Stimulated activated CD8-positive, alpha-beta memory T cell treated with anti-CD3 and anti-CD28 coated beads, Interleukin-7, amount 100 ng/mL, for 1 hour (primary cell): ENCODE measurements at places on chromosomes 5 and 9.

GRCh38 chr5:30099634-30100033 lies 1093.9 kb upstream of the CDH6 start:
- no peak for DNase-seq

DNA sequence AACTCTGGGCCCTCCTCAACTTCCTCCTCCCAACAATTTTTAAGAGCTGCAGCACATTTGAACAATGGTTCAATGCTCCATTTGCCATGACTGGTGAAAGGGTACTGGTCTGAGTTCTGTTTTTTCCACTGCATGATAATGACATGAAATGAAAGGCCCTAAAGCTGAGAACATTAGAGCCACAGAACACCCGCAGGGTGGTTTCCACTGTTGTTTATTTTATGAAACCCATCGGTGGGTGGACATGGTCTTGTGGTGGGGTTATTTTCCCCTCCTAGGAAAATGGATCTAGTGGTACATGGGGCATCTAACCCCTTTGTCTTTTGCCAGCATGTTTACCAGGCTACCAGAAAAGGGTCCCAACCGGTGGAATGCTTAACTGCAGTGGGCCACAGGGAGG lies 71.8 kb downstream of the SMARCA2 start:
- DNase-seq = no peak

GRCh38 chr5:176692326-176692725 lies 45.0 kb downstream of the TSPAN17 start:
- DNase-seq = no peak

- DNase-seq = no peak
These were observed 93.3 kb downstream of the CACNA1B start for GRCh38 chr9:137970686-137971476.

GRCh38 chr5:172611913-172612312 lies 29.1 kb upstream of the NEURL1B start:
- DNase-seq = no peak

DNA sequence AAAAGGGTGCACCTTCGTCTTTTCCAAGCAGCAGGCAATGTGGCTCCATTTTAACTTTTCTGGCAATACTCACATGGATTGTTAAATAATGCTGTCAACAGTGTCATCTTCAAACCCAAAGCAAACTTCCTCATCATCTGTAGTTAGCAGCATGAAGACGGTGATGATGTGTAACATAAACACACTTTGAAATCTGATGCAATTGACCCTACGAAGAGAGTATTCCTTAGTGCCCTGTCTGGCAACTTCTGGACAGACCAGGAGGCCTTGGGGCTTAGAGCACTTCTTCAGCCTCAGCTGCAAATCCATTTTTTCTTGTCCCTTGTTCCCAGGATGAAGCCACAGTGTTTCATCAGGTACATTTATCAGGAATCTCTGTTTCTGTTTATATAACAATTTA lies 149.1 kb downstream of the GHR start:
- no peak for DNase-seq

DNA sequence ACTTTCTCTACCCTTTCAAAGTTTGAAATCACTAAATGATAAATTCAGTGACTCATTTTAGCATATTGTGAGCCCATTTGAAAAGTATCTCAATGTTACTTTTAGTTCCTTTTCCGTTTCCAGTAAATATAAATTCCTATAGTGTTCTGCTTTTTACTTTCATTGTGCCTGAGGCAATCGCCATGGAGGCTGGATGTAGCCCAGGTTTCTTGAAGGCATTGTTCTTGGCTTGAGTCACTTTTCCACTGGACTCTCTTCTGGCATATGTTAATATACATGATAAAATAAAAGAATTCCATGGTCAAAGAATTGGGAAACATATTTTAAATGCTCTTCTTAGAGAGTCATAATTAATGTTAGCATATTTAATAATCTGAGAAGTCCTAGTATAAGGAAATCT lies 327.0 kb downstream of the IZUMO3 start:
- no peak for DNase-seq

DNA sequence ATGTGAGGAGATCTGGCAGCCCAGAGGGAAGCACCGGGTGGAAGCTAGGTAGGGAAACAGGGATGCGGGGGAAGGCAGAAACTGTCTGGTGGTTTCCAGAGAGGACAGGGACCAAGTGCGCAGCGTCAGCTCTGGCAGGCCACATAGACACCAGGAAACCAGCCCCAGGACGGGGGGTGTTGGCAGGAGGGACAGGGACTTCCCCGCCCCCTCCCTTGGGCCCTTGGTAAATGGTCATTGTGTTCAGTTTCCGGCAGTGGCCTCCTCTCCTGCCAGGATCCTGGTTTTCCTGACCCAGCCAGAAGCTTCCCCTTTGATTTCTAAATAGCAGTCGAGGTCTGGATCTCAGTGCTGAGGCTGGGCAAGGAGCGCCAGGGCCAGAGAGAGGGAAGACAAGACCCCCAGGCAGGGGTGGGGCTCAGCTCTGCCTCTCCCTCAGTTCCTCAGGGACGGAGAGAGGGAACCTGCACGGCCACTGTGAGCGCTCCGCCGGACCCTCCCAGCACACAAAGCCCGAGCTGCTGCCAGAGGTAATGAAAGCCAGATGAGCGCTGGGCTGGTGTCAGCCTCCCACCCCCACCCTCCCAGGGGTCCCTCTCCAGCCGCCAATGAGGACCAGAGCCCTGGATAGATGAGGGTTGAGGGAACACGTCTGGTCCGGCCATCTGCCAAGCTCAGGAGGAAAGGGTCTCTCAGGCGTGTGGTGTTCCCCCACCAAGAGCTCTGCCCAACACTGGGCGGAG lies 1.8 kb downstream of the RALGDS start:
- DNase-seq = no peak

- no peak for DNase-seq
These were observed 34.1 kb upstream of the NFIB start for GRCh38 chr9:14348123-14348372.
